AG04450 (cell line): ENCODE measurements at places on chromosomes 3 and 15.

GRCh38 chr3:117355566-117355965 is 646.0 kb downstream of the TUSC7 start:
- DNase-seq: no peak

GRCh38 chr3:125582707-125583106 is 12.6 kb downstream of the OSBPL11 start:
- DNase-seq: no peak

- DNase-seq: no peak
Observed at GRCh38 chr15:63870043-63870394, 36.3 kb upstream of the HERC1 start.

DNA sequence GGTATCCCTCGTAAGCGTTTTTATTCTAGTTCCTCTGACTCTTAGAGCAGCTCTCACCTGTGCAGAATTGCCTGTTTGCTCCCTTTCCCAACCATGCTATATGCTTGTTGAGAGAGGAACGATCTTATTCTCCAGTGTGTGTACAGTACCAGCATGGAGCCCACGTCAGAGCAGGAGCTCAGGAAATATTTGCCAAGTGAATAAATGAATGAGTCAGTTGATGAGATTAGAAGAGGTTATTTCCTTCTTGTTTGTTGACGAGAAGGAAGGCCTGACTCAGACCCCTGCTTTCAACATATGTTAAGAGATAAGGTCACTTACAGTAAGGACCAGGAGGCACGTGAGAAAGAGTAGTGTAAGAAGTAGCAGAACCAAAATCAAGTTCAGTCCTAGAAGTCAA is 106.3 kb upstream of the ABHD17C start:
- peak; percentile 95 for DNase-seq

DNA sequence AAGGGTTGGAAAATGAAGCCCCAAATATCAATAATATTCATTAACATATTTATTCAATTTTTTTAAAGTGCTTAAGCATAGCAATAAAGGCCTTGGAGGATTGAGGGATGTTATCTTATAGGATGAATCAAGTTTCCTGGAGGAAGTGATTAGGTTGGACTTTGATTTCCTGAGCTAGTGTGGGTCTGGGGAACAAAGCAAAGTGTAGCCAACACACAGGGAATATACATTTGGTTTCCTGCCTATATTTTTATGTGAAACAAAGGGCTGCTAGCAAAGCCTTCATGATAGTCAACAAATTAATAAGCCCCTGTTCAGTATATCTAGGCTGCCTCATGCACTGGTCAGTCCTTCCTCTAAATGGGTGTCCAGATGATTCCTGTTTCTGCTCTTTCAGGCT is 261.1 kb upstream of the IL12A start:
- no peak for DNase-seq

- DNase-seq: no peak
Observed at GRCh38 chr3:107431246-107432012, 54.2 kb downstream of the CCDC54 start.

GRCh38 chr3:57130571-57131209 is 34.5 kb downstream of the IL17RD start:
- DNase-seq: no peak
